Activated CD8-positive, alpha-beta memory T cell treated with anti-CD3 and anti-CD28 coated beads for 1 hour (primary cell): ENCODE measurements at places on chromosomes 6 and 20.

- DNase-seq, result no peak
Observed at GRCh38 chr6:80523531-80523997, 417.1 kb downstream of the BCKDHB start.

GRCh38 chr6:139129284-139129683, 5.6 kb upstream of the HECA start:
- DNase-seq, result no peak

DNA sequence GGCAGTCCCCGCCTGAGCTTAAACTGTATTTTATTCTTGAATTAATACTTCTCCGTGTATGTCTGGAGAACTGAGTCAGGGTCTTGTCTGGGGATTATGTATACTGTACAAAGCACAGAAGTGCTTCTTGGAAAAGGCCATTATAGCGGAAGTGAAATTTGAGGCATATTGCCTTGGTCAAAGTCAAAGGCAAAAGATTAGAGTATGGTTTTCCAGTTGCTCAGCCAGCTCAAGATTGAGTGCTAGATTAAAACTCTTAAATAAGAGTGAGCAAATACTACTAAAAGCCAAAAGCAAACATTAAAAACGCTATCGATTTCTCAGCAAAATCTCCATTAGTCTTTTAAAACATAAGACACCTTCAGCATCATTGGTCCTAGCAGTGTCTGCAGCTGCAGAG, 207.7 kb upstream of the MAN1A1 start:
- DNase-seq, result no peak

- DNase-seq, result no peak
Observed at GRCh38 chr6:145423936-145424335, 311.4 kb downstream of the EPM2A start.

GRCh38 chr6:5994234-5994998, 12.3 kb downstream of the NRN1 start:
- no peak for DNase-seq

DNA sequence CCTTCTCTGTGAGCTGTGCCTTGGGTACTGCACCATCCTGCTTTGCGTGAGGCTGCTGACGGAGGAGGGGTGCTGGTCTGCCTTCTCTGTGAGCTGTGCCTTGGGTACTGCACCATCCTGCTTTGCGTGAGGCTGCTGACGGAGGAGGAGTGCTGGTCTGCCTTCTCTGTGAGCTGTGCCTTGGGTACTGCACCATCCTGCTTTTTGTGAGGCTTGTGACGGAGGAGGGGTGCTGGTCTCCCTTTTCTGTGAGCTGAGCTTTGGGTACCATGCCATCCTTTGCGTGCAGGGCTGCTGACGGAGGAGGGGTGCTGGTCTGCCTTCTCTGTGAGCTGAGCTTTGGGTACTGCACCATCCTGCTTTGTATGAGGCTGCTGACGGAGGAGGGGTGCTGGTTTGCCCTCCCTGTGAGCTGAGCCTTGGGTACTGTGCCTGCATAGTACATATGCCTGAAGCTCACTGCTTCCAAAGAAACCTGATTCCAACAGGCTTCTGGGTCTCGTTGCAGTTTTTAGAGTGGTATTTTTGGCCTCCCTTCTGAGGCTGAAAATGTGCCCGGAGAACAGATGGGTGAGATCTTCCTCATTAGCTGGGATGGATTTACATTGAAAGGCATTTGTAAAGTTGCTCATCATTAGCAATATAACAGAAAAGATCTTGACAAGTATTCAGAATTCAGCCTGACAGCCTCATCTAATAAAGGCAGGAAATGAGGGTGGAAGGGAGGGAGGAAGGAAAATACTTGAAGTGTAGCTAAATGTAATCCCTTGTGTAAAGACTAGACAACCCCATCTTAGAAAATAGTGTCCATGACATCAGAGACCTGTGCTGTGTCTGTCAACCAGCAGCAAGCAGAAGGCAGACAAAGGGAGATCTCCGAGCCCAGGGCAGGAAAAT, 46.8 kb upstream of the UNC93A start:
- DNase-seq, result no peak

DNA sequence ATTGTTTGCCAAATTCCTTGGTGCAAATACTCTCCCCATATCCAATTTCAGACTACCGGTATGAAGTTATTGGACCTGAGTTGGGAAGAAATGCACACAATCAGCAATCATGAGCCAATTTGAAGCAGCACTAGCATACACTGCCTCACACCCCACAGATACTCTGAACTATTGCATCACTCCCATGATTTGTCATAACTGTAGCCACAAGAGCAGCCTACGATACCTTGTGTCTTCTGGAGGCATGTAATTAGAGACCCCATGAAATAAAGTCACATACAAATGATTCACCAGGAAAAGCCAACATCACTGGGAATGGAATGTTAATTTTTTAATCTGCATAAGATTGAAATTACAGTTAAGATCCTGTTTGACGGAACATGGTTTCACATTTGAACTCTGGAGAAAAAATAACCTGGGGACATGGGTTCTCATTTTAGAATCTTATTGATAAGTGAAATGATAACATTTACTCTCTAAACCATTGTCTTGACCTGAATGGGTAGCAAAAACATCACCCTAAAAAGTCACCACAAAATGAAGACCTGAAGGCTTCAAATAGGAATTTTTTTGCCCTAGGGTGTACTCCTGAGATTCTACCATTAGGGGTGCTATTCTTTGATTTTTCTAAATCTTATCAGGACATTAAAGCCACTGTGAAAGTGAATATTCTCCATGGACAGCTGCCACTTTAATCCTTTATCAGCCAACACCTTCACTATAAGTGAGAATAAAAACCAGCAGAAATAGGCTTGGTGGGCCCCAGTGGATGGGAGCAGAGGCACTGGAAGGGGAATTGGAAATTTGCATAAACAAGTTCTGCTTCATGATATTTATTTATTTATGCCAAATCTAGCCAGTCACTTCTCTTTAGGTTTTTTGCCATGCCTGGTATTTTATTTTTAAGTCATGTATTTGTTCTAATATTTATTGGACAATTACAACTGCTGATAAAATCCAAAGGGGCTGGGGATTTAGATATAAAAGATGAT, 34.5 kb upstream of the HBS1L start:
- DNase-seq, result no peak
